ENCODE measurements at places on chromosomes 7 and 10.

DNA sequence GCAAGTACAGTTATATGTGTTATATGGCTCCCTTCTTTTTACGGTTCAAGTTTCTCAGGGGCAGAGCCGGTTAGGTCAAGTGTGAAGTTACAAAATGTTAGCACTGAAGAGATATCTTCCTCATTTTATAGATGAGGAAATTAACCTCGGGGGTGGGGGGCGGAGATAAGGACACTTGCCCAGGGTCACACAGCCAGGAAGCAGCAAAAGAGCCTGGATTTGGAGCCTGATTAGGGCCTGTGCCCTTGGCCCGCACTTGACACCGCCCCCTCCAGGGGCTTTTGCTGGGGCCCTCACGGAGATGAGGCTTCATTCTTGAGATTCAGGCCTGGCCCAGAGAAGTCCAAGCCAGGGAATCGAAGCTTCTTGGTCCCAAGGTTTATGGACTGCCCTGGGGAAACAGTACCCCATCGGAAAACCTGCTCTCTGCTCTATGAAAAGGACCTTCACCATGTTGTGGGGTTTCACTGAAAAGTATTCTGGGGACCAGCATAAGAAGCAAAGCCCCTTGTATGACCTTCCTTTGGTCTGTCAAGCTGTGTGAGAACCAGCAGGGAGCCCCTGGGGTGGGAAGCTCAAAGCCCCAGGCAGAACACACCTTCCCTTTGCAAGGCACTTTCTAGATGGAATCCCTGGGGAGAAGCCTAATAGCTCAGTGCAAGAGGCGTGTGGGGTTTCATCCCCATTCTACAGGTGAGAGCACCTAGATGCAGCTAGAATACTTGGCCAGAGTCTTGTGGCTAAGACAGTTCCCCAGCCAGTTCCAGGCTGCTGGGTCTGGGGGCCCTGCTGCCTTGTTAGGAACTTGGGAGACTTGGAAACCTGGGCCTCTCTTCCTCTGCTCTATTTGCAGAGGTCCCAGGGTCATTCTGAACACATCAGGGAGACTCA lies 21.9 kb downstream of the UNC5B start:
- H3K27me3 ChIP-seq = no peaks in the 10 kb centered on the region
- H3K4me1 ChIP-seq = peaks cover 27% of the 10 kb centered on the region
- no peak overlapping the region for H3K4me3 ChIP-seq

DNA sequence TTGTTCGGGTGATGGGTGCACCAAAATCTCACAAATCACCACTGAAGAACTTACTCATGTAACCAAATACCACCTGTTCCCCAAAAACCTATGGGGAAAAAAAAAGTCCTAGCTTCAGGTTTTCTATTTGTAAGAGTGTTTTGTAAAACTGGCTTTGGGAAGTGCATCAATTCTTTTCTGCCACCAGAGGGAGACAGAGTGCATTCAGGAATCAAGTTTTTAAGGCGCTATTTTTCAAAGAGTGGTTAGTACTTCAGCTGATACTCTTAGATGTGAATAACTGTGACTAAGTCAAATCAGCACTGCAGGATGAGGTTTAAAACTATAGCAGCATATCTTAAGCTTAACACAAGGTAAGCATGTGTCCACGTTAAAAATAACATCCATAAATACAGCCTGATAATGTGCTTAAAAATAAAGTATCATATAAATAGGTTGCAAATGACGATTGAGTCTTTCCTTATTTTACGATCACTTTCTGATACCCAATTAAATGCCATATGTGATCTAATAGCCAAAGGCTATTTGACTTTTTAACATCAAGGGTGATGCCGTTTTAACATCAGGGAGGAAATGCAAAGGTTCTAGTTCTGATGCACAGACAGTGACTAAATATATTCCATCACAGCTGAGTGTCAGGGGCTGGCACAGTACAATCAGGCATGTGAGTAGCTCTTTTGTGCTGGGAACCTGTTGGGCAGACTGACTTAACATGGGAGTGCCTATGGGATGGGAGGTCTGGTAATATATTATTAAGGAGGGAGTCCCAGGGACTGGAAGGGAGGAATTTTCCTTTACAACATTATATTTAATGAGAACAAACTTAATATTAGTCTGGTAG lies 10.6 kb upstream of the LYZL2 start:
- H3K27me3 ChIP-seq = no peaks in the 10 kb centered on the region
- DNase-seq = peak; percentile 70
- no peak overlapping the region for H3K4me3 ChIP-seq
- H3K27ac ChIP-seq = no peak overlapping the region

DNA sequence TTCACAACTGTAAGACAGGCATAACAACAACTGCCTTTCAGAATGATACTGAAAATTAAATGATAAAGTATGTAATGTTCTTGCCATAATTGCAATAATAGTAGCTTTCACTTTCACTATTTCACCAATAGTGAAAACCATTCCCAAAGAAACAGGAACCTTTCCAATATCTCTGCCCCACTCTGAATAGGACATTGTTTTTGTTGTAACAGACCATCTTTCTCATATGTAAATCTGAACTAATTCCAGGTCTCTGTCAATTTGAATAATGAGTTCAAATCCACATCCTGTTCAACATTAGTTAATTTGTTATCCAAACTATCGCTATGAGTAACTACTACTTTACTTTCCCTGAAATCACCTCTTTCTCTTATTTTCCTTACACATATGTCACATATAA lies 148.0 kb downstream of the LRRN3 start:
- no peaks in the 10 kb centered on the region for H3K36me3 ChIP-seq
- no peak for DNase-seq
- H3K4me3 ChIP-seq = no peak overlapping the region
- H3K4me1 ChIP-seq = no peaks in the 10 kb centered on the region

GRCh38 chr10:108260383-108260906 lies 1095.9 kb upstream of the SORCS1 start:
- no peak for DNase-seq
- no peaks in the 10 kb centered on the region for H3K4me1 ChIP-seq
- H3K27ac ChIP-seq = no peak overlapping the region
- no peaks in the 10 kb centered on the region for H3K27me3 ChIP-seq
- no peaks in the 10 kb centered on the region for H3K36me3 ChIP-seq
- H3K4me3 ChIP-seq = no peak overlapping the region

- DNase-seq = no peak
- peaks cover 17% of the 10 kb centered on the region for H3K27me3 ChIP-seq
- H3K36me3 ChIP-seq = no peaks in the 10 kb centered on the region
- no peaks in the 10 kb centered on the region for H3K4me1 ChIP-seq
These were observed 8.5 kb upstream of the CSTF2T start for GRCh38 chr10:51707821-51708424.

- no peaks in the 10 kb centered on the region for H3K27me3 ChIP-seq
- no peak overlapping the region for H3K4me3 ChIP-seq
- peaks cover 17% of the 10 kb centered on the region for H3K4me1 ChIP-seq
These were observed 93.3 kb downstream of the FAM53B start for GRCh38 chr10:124650820-124651401.

DNA sequence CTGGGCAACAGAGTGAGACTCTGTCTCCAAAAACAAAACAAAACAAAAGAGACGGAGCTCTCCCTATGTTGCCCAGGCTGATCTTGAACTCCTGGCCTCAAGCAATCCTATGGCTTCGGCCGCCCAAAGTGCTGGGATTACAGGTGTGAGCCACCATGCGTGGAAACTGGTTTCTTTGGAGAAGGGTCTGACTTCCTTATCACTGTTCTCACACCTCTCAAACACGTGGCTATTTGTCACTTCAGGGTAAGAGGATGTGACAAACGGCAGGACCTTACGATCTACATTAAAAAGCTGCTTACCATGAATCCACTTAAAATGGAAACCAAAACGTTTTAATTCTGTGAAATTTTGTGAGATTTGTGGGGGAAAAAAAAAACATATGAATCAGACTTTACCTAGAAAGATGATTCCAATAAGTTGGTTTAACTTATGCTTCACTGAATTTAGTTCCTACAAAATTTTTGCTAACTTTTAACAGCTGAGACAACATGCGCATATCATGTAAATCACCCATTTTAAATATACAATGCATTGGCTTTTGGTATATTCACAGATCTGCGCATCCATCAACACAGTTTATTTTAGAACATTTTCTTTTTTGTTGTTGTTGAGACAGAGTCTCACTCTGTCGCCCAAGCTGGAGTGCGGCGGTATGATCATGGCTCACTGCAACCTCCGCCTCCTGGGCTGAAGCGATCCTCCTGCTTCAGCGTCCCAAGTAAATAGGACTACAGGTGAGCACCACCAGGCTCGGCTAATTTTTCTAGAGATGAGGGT lies 18.7 kb upstream of the FOXK1 start:
- no peak overlapping the region for H3K27ac ChIP-seq
- H3K4me3 ChIP-seq = no peak overlapping the region
- peaks cover 10% of the 10 kb centered on the region for H3K4me1 ChIP-seq
- no peaks in the 10 kb centered on the region for H3K36me3 ChIP-seq
- no peak for DNase-seq

GRCh38 chr10:87550741-87551140 lies 46.0 kb downstream of the MINPP1 start:
- H3K27me3 ChIP-seq = no peaks in the 10 kb centered on the region
- no peak overlapping the region for H3K27ac ChIP-seq
- H3K4me1 ChIP-seq = no peaks in the 10 kb centered on the region
- no peak overlapping the region for H3K4me3 ChIP-seq

DNA sequence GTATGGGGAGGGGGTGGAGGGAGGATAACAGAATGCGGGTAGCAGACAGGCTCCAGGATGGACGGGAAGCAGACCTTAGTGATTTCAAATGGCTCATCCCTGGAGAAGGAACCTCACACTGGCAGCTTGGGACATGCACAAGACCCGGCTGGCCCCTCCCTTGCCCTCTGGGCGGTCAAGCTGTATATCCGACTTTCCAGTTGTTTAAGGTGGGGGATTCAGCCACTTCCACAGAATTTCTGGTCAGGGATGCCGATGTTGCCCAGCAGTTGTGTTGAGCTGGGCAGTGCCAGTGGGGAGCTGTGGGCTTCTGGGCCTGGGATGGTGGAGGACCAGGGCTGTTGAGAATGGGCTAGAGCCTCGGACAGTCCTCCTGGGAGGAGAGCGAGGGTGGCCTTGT lies 38.8 kb downstream of the GBX1 start:
- no peak overlapping the region for H3K4me3 ChIP-seq
- peaks cover 32% of the 10 kb centered on the region for H3K36me3 ChIP-seq
- peaks cover 11% of the 10 kb centered on the region for H3K4me1 ChIP-seq
- H3K27me3 ChIP-seq = no peaks in the 10 kb centered on the region

- DNase-seq = no peak
- H3K27me3 ChIP-seq = no peaks in the 10 kb centered on the region
- H3K4me3 ChIP-seq = no peak overlapping the region
- H3K27ac ChIP-seq = no peak overlapping the region
These were observed 74.2 kb downstream of the FAM107B start for GRCh38 chr10:14700546-14700945.

GRCh38 chr10:132679217-132679595 lies 106.7 kb downstream of the NKX6-2 start:
- no peaks in the 10 kb centered on the region for H3K36me3 ChIP-seq
- H3K27me3 ChIP-seq = no peaks in the 10 kb centered on the region
- no peak overlapping the region for H3K4me3 ChIP-seq
- no peak for DNase-seq
- H3K4me1 ChIP-seq = no peaks in the 10 kb centered on the region

DNA sequence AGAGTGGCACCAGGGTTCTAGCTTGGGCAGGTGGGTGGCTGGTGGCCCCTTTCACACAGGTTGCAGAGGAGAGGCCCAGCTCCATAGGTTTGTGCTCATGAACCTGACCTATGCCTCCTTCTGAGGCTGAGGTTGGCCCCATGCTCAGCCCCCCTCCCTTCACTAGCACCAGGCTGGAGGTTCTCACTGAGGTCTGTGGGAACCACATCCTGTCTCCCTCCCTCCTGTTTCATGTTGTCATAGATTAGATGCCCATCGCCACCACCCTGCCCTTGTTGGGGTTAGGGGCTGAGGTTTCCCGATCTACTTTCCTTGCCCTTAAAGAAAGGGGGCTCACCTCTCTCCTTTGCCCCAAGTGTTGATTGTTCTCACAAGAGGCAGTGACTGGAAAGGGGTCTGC lies 14.7 kb downstream of the NEUROG3 start:
- peaks cover 39% of the 10 kb centered on the region for H3K27me3 ChIP-seq
- H3K4me3 ChIP-seq = no peak overlapping the region
- no peak for DNase-seq
- no peaks in the 10 kb centered on the region for H3K4me1 ChIP-seq
- no peaks in the 10 kb centered on the region for H3K36me3 ChIP-seq
- H3K27ac ChIP-seq = no peak overlapping the region

DNA sequence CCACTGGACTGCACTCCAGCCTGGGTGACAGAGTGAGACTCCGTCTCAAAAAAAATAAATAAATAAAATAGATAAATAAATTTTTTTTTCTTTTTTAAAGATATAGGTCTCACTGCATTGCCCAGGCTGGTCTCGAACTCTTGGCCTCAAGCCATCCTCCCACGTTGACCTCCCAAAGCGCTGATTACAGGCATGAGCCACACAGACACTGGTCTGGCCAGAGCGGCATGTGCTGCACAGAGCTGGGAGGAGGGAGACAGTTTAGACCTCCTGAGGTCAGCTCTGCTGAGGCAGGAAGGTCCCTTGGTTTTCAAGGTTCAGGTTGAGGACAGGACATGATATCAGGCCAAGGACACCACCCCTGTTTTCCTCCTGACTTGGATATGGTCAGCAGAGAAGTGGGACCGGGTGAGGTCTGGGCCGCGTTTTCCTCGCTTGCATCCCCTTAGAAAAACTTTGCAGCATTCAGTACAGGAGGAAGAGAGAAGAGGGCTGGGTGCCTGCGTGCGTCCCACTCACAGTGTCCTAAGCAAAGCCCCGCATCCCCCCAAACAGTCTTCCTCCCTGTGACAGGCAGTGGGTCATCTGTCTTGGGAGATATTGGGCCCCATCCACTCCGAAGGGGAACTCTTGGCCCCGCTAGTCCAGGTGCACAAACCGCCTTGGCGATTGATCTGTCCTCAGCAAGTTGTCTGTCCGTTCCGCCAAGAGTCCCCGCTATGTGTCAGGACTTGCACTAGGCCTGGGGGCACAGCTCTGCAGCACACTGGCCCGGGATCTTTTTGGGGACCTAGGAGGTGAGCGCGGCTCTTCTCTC lies 56.1 kb downstream of the ZNF727 start:
- H3K27ac ChIP-seq = no peak overlapping the region
- no peak for DNase-seq
- no peaks in the 10 kb centered on the region for H3K36me3 ChIP-seq
- H3K4me1 ChIP-seq = no peaks in the 10 kb centered on the region
- H3K4me3 ChIP-seq = no peak overlapping the region

DNA sequence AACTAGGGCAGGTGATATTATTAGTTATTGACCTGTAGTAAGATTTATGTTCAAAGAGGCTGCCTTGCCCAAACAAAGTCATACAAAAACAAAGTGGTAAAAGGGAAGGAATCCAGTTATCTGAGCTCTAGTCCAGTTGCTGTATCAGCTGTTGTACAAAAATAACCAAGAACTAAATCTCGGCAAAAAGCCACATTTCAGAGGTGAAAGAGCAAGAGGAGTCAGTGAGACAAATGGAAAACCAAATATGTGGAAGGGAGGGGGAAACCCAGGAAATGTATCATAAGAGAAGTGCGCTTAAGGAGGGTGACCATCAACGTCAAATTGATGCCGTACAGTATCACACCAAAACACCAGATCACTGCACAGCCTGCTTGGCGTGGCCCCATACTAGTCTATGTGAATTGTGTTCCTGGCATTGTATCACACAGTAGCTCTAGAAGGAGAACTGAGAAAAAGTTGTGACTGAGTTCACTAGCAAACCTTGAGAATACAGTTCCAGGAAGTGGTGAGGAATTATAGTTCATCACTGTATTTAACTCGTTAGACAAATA lies 6.4 kb downstream of the AGBL3 start:
- H3K4me1 ChIP-seq = peaks cover 12% of the 10 kb centered on the region
- no peak for DNase-seq
- H3K36me3 ChIP-seq = peaks cover 7% of the 10 kb centered on the region
- no peaks in the 10 kb centered on the region for H3K27me3 ChIP-seq
- H3K4me3 ChIP-seq = no peak overlapping the region

GRCh38 chr7:30761214-30762156 lies 9.6 kb downstream of the INMT start:
- no peaks in the 10 kb centered on the region for H3K36me3 ChIP-seq
- no peak overlapping the region for H3K4me3 ChIP-seq
- no peak overlapping the region for H3K27ac ChIP-seq
- H3K4me1 ChIP-seq = no peaks in the 10 kb centered on the region
